ENCODE measurements at places on chromosomes 1 and 21. TPM values are rescaled to one million over a fixed set of nuclear protein-coding genes. Genes with fewer than 3 reads are reported as not detected.

TRIM17 gene
- polyA plus RNA-seq = 13.4 TPM

HAO2 gene
- 90.3 TPM for polyA plus RNA-seq

SLFNL1 gene
- polyA plus RNA-seq = 0.37 TPM

NUCKS1 gene
- polyA plus RNA-seq = 345 TPM

RHOU gene
- 21.4 TPM for polyA plus RNA-seq

LCE1D gene
- polyA plus RNA-seq = not detected

RGS8 gene
- polyA plus RNA-seq = 0.03 TPM

ZBTB37 gene
- 7.5 TPM for polyA plus RNA-seq

KRTAP27-1 gene
- not detected for polyA plus RNA-seq

CFAP107 gene
- polyA plus RNA-seq = 1.7 TPM

C8A gene
- 0.60 TPM for polyA plus RNA-seq

- no peak for DNase-seq
Measured at GRCh38 chr1:184793967-184794366, 39.3 kb upstream of the EDEM3 start.

DNA sequence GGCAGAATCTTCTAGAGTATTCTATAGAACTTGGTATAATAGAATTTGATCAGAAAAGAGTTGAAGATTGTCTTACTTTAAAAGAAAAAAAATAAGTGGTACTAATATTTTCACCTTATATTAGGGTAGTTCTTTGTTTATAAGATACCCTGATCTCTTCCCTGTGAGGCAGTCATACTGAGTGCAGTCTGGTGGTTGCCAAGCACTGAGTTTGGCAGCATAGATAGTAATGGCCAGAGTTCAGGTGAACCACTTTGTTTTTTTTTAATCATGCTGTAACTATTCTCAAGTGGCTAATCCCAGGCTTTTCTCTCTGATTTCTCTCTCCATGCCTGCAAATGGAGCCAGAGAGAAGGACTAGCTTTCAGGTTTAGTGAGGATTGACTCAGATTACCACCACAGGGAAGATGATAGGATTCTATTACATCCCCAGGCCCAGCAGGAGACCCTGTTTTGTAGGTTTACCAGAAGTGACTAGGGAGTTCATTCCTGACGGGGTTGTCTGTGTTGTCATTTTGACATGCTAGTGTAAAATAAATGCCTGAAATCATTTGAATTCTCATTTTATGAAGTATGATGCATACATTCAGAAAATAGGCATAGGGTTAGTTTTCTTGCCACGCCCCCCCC, 16.7 kb downstream of the KDM1A start:
- DNase-seq = no peak

- DNase-seq = no peak
Measured at GRCh38 chr1:8545078-8545477, 227.2 kb downstream of the SLC45A1 start.

- no peak for DNase-seq
Measured at GRCh38 chr1:66436378-66437135, 97.4 kb upstream of the SGIP1 start.

GRCh38 chr1:5728663-5729355, 263.4 kb downstream of the NPHP4 start:
- DNase-seq = no peak

DNA sequence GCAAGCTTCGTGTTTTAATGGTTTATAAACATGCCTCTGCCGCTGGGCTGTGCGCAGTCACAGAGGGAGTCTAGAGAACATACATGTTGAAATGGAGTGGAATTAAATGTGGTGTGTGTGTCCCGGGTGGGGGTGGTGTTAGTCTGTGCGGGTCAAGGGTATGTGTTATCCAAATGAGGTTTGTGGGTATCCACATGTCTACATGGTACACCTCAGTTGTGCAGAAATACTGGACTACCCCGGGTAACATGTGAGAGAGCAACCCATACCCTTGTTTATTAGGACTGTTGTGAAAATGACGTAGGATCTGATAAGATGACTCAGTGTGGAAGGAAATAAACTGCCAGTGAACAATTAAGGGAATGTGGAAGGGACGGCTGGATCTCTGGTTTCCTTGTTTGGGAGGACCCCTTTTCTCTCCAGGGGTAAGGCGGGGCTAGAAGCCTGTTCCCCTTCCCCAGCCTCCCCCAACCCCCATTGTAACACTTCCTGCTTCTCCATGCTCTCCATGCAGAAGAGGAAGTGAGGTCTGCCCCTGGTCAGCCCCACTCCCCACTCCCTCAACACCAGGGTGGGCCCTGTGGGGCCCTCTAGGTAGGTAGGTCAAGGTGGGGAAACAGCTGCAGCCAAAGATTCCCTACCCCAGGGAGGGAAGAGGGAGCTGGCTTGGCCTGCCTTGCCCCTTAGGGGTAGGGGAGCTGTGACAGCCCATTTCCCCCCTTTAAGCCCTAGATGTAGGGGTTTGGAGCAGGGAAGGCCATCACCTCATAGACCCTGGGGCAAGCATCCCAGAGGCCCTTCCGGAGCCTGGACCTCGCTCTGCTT, 690 bp downstream of the EPS8L3 start:
- no peak for DNase-seq

- no peak for DNase-seq
Measured at GRCh38 chr21:44535963-44536362, 4.0 kb downstream of the KRTAP10-1 start.

GRCh38 chr1:53328541-53329499, 950 bp upstream of the LRP8 start:
- no peak for DNase-seq

DNA sequence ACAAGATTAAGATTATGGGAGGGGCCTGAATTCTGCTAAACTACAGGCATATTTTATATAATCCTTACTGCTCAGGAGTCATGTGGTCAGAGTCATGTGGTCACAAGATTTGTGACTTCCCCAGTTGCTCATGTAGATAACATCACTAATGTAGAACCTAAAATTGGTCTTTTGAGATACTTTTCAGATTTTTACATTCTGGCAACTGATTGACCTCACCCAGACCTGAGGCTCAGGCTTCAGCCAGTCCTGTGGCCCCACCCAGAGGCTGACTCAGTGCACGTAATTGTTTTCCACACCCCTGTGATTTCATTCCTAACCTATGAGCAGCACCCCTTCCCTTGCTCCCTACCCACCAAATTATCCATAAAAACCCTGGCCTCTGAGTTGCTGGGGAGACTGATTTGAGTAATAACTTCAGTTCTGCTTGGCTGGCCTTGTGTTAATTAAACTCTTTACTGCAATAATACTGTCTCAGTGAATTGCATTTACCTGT, 41.7 kb upstream of the ZNF326 start:
- DNase-seq = peak; percentile 30

GRCh38 chr1:225835856-225836255, 25.9 kb downstream of the EPHX1 start:
- DNase-seq = no peak

- no peak for DNase-seq
Measured at GRCh38 chr21:20882462-20883407, 115.5 kb upstream of the NCAM2 start.

GRCh38 chr1:225425201-225425786, 2.5 kb downstream of the LBR start:
- no peak for DNase-seq

DNA sequence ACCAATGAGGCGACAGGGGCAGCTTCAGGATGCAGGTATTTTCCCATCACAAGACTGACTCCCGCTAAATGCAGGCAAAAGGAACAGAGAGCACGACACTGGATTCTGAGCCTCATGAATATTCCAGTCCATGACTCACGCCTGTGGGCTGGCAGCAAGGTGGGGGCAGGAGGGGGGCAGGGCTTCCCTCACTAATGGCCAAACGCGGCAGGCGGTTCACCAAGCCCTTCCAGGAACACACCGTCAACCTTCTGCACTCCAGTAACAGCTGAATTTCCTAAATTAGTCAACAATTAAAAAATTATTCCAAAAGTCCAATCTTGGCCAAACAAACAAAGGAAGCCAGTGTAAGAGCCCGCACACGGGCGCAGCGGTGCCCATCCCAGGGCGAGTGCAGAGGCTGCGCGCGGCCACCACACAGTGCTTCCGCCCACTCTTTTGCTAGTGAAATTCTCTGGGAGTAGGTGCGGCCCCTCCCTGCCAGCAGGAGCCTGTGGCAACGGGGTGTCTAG, 12.5 kb upstream of the GPR153 start:
- no peak for DNase-seq

GRCh38 chr1:25647106-25647505, 30.5 kb downstream of the MAN1C1 start:
- DNase-seq = no peak

DNA sequence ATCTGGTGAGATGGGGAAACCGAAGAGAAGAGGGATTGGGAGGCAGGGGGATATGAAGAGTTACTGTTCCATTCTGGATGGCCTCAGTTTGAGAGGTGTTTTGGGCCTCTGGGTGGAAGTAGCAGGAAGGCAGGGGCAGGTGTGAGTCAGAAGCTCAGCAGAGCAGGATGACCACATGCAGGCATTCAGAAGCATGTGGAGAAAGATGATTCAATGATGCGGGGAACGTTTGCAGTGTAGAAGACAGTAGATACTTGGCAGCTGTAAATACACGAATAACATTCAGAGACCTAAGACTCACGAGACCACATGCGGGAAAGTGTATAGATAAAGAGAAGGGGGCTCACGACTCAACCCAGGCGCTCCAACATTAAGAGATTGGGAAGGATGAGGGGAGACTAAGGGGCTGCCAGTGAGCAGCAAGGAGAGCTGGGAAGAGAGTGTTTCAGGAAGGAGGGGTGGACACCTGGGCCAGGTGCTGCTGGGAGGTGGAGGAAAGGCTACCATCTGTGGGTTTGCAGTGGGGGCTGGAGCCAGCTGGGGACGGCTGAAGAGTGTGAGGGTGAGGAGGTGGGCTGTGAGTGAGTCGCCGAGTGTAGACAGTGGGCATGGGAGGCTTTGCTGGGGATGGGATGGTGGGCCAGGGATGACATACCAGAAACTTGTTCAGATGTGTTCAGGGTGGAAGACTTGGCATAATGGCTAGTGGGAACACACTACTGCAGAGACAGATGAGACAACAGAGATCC, 5.8 kb upstream of the EPS8L3 start:
- no peak for DNase-seq

DNA sequence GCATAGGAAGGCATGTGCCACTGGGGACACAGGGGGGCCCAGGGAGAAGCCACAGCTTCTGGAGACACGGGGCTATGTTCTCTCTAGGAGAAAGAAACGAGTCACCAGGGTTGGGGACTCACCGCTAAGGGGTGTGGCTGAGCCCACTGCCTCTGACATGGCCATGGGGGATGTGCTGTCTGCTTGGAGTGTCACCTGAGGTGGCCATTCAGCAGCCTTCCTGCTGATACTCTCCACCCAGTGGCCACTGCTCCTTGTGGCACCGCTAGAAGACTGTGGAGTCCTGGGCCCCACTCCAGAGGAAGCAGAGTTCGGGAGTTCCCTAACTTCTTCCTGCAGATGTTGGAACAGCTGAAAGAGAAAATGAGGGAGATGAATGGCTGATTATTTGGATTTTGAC, 91.2 kb upstream of the SLC45A1 start:
- DNase-seq = no peak

DNA sequence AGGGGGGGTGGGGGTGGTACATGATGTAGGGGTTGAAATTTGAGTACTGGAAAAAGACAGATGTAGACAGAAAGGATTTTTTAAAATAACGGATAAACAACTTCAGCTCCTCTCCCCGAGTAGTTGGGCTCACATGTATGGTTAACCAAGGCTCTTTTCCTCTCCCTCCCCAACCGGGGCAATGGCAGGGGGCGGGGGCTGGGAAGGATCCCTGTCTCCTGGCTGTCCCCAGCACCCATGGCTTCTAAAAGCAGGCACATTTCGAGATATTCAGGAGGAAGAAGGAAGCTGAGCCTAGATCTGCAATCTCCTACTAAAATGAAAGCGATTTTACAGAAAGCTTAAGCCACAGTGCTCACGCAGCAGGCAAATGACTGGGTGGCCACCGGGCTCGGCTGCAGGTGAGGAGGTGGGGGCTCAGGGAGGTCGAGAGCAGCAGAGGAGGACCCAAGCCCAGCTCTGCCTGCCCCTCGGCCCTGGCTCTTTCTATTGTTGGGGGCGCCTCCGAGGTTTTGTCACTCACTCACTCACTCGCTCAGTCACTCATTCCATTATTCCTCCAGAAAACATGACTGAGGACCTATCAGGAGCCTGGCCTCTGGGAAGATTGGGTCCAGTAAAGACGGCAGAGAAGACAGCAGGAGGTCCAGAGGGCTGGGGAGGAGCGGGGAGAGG, 573.3 kb downstream of the PTPRU start:
- DNase-seq = no peak

DNA sequence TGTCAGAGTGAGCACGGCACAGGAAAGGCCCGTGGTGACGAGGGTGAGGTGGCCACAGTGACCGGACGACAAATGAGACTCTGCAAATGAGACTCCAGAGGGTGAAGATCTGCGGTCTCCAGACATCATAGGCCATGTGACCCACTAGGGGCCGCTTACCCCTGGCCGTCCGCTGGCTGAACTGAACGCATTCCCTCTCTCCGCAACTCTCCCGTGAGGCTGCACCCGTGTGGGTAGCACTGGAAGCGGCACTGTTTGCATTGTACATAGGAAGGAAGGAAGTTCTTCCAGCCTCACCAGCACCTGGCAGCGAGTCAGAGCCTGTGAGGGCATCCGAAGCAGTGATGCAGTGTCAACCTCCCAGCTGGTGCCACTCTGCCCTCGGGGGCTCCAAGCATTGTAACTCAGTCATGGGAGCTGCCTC, 23.6 kb upstream of the SPSB1 start:
- no peak for DNase-seq
